Renal cortical epithelial cell (primary cell): ENCODE measurements at places on chromosomes 6 and 20.
A peak's percentile ranks its signal among the peaks of the same experiment; 100 is the strongest.

DNA sequence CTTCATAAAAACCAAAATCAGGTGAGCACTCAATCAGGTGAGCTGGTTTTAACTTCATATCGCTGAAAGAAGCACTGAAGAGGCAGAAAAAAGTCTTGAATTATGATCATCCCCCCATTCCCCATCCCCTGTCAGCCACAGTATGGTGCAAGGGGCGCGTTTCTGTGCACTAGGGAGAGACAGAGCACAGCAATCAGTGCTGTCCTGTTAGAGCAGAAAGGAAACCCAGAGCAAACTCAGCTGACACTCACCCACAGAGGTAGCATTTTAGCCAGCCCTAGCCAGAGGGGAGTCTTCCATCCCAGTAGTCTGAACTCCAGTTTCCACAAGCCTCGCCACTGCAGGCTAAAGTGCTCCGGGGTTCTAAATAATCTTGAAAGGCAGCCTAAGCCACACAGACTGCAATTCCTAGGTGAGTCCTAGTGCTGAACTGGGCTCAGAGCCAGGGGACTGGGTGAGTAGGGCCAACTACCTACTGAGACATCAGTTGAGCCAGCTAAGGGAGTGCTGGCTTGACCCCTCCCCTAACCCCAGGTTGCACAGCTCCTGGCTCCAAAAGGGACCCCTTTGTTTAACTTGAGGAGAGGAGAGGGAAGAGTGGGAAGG lies 1352.6 kb upstream of the GJE1 start:
- no peak for DNase-seq

DNA sequence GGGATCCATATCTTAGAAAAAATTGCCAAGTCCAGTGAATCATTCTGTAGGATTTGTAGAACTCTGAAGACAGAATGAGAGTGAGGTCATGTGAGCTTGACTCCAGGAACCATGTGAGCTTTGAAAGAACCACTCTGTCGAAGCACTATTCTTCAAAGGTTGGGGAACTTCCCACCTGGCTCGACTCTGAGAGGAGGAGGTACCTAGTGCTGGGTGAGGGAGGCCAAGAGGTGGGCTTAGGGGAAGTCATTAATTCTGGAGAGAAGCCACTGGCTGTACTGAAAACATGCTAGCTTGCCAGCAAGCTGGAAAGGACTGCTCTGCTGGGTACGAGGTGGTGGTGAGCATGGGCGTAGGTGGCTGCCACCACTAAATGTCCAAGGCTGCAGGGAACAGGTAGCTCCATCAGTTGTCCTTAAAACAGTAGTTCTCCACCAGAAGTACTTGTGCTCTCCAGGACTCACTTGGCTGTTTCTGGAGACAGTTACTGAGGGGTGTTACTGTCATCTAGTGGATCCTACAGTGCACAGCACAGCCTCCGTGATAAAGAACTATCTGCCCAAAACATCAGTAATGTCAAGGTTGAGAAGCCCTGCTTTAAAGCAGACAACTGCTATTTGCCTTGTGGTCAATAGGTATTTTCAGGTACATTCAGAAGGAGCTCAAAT lies 34.7 kb upstream of the SYNJ2 start:
- DNase-seq: no peak

GRCh38 chr6:170405311-170405975 lies 98.9 kb downstream of the FAM120B start:
- peak; percentile 96 for DNase-seq

DNA sequence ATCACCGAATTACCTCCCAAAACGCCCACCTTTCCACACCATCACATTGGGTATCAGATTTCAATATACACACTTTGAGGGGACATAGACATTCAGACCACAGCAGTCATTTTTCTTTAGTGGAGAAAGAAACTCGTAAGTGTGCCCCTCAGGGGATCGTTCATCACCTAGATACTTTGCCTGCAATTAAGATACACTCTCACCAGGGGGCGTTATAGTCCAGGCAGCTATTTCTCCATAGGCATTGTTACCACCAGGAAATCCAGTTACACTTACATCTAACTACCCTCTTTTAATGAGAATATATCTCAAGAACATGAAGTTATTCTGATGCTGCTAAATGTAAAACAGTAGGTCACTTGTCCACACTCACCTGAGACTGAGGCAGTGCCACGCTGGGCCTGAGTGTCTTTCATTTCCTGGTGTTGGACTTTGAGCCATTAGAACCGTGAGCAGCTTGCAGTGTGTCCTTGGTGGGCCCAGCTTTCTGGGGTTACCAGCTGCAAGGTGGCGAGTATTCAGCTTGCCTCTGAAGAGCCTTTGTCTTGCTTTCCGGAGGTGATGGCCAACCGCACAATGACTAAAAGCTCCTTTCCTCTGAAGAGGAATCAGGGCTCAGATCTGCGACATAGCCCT lies 35.1 kb upstream of the UNC93A start:
- DNase-seq: no peak

DNA sequence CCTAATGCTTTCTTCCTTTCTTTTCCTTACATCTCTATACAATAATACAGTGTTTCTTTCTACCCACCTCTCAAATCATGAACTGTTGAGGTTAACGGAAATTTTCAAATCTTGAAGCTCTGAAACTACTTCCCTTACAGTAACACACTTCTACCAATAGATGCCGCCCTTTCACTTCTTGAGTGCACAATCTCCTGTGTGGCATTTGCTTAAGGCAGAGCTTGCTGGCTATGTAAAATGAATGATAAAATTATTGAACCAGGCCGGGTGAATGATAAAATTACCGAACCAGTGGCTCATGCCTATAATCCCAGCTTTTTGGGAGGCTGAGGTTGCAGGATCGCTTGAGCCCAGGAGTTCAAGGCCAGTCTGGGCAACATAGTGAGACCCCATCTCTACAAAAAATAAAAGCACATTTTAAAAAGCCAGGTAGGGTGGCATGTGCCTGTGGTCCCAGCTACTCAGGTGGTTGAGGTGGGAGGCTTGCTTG lies 56.8 kb downstream of the KCNS1 start:
- peak; percentile 82 for DNase-seq

- DNase-seq: peak; percentile 31
Measured at GRCh38 chr6:114100215-114100994, 129.5 kb upstream of the HDAC2 start.

GRCh38 chr6:12238219-12238618 lies 51.9 kb upstream of the EDN1 start:
- DNase-seq: no peak

DNA sequence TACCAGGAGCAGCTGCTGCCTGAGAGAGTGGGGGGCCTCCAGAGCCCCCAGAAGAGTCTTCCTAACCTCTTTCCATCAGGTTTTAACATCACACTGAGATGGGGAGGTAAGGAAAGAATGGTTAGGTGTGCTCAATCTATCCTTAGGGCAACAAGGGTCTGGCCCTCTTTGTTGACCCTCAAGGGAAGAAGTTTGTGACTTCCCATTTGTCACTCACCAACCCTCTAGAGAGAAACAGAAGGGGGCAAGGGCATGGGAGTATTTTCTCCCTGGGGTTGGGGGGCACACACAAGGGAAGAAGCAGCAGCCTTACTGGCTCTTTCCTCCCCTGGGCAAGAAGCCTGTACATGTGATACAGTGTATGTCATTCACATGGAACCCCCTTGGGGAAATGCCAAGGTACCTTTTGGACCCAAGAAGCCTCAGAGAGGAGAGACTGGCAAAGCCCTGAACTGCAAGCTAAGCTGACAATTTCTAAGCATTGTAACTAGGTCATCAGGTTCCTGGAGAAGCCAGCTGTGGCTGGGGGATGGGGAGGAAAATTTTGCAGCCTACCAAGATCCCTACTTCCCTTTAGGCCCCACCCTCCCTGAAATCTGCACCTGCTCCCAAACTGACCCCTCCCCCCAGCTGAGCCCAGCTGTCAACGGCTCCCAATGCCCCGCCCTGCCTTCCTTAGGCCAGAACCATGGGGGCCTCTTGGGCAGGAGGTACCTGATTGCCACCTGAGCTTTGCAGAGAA lies 14.5 kb downstream of the BCL2L1 start:
- no peak for DNase-seq
